ENCODE measurements at places on chromosomes 5 and 9.

- no peak for DNase-seq
Measured at GRCh38 chr5:54234304-54234933, 76.0 kb downstream of the ARL15 start.

DNA sequence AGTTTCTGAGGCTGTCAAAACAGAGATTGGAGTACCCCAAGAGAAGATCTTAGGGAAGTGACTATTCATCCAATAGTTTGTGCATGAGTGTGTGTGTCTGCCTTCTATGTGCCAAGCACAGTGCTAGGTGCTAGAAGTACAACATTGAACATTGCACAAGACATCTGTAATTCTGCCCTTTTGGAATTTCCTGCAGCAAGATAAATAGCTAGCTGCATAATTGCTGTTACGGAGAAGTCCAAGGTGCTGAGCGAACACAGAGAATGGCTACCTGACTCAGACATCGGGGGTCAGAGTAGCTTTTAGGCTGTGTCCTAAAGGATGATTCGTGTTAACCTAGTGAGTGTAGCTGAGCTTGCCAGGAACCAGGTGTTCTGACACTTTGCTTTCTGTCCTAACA, 44.8 kb downstream of the PAPPA start:
- DNase-seq: no peak

- DNase-seq: no peak
Measured at GRCh38 chr9:88818495-88819201, 172.6 kb upstream of the S1PR3 start.

GRCh38 chr5:3801967-3802366, 206.3 kb downstream of the IRX1 start:
- no peak for DNase-seq

DNA sequence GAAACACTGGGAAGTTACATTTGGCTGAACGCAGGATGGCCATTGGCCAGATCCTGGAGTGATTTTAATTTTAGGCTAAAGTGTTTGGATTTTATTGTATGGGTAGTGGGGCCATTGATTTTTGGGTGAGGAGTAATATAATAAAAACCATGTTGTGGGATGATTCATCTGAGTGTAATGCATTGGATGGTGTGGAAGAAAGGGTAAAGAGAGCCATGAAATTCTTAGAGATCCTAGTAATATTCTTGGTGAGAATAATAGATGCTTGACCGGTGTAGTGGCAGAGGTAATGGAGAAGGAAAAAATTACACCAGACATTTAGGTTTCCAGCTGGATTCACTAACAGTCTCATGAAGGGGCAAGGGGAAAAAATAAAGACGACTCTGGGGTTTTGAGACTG, 158.1 kb downstream of the NPR3 start:
- DNase-seq: no peak

DNA sequence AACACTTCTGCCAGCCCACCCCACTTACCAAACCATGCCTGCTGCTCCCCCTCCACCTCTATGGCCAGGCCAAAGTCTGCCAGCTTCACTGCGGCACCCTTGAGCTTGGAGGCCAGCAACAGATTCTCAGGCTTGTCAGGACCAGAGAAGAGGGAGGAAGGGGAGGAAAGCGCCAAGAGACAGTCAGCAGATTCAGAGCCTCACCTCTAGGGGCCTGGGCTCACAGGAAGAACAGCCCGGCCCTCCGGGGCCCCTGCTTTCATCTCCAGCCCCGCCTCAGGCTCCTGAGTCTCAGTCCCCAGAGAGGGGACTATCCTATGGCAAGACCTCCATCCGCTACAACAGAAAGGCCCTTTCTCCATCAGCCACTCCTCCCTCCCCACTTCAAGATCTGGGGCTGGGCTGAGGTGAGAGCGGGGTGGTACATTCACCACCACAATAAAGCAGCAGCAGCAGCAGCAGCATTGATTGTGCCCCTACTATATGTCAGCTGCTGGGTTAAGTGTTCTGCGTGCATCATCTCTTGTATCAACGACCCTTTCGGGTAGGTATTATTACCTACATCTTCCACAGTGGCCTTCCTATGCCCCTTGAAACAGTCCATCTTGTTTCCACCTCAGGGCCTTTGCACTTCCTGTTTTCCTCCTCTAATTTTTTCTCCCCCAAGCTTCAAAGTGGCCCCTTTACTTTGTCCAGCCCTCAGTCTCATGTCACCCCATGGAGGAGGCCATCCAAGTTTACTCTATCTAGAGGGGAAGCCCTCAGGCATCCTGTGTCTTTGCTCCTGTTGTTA, 36.0 kb downstream of the CAMK2A start:
- no peak for DNase-seq

DNA sequence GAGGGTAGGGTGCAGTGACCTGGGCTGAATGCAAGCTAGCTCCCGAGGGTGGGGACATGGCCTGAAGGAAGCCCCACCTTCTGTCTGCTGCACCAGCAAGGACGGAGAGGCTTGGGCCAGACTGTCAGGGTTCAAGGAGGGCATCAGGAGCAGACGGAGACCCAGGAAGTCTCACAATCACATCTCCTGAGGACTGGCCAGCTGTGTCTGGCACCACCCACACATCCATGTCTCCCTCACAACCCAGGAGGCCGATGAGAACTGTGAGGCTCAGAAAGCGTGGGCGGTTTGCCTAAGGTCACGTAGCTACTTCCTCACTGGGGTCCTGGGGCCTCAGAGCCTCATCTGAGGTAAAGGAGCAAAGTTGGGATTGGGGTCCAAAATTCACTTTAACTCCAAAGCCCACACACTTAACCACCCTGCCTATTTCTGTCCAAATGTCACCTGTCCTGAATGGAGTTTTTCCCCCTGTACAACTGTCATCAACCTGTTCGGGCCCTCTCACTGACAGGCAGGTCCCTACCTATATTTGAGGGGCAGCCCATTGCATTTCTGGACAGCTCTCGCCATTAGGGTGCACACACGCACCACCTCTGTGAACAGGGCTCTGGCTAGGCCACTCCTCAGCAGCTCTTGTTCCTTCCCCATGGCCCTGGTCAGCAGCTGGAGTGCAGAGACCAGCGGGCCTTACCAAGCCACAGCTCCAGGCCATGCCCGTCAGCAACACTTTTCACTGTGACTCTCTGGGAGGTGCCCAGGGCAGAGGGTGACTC, 3.4 kb downstream of the IL13 start:
- DNase-seq: no peak

DNA sequence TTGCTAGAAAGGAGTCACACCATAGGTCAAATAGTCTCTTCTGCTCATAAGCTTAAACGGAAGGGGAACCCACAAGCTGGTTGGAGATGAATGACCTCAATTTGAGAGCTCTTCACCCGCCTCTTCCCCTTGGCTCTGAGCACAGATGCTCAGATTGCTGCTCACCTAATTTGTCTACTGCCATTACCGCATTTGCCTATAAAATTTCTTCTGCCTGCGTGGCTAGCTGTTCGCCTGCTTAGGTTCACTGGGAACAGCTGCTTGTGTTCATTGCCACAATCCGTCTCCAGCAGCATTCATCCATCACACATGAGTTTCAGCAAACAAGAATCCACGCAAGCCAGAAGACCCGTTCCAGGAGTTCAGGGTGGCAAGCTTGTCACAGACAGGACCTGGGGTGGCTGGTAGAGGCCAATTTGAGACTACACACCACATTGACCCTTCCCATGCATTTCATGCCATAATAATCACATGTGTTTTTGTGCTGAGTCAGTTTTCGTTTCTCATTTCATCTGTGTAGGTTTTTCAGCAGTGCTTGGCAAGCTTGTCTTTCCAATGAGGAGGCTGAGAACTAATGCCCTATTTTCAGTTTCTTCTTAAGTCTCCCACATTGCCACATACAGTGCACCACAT, 50.2 kb upstream of the DNAH5 start:
- DNase-seq: no peak

DNA sequence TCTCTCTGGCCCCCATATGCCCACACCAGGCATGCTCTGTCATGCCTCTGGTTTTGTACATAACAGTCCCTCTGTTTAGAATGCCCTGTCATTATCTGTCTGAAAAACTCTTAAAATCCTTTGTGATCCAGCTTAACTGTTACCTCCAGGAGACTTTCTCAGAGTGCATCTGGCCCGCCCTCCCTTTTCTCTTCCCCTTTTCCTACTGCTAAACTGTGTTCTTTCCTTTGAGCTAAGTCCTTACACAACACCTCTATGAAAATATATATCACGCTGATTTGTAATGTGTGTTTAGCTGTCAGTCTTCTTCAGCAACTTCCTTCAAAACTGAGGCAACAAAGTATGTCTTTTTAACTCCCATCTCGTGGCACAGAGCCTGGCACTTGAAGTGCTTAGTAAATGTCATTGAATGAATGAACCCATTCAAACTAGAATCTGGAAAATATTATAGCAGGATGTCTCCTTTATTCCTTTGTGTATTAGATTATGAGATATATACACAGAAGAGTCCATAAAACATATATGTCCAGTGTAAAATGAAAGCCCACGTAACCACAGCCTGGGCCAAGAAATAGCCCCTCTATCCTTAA, 166.2 kb upstream of the KLF9 start:
- DNase-seq: no peak

GRCh38 chr5:149450199-149450598, 71.1 kb upstream of the IL17B start:
- DNase-seq: no peak

All from renal cortex interstitium (tissue), 15 donors.